ENCODE measurements at places on chromosomes 1 and 21.

GRCh38 chr1:210908257-210908656 lies 225.7 kb downstream of the KCNH1 start:
- DNase-seq: no peak

GRCh38 chr1:245971711-245972085 lies 535.4 kb downstream of the SMYD3 start:
- DNase-seq: no peak

- DNase-seq: no peak
Measured at GRCh38 chr1:55870106-55870505, 654.9 kb upstream of the USP24 start.

- DNase-seq: no peak
Measured at GRCh38 chr1:210646258-210646616, 317.5 kb downstream of the HHAT start.

- DNase-seq: no peak
Measured at GRCh38 chr1:167957710-167958109, 20.8 kb upstream of the MPC2 start.

- no peak for DNase-seq
Measured at GRCh38 chr1:189960769-189961168, 516.9 kb downstream of the BRINP3 start.

Data from NCI-H510A treated with DMSO at 0.1 percent for 48 hours (cell line).